ENCODE measurements at places on chromosomes 1 and 21. TPM values are rescaled to one million over a fixed set of nuclear protein-coding genes. Genes with fewer than 3 reads are reported as not detected.

OR2T11 gene
- not detected for total RNA-seq

DNA sequence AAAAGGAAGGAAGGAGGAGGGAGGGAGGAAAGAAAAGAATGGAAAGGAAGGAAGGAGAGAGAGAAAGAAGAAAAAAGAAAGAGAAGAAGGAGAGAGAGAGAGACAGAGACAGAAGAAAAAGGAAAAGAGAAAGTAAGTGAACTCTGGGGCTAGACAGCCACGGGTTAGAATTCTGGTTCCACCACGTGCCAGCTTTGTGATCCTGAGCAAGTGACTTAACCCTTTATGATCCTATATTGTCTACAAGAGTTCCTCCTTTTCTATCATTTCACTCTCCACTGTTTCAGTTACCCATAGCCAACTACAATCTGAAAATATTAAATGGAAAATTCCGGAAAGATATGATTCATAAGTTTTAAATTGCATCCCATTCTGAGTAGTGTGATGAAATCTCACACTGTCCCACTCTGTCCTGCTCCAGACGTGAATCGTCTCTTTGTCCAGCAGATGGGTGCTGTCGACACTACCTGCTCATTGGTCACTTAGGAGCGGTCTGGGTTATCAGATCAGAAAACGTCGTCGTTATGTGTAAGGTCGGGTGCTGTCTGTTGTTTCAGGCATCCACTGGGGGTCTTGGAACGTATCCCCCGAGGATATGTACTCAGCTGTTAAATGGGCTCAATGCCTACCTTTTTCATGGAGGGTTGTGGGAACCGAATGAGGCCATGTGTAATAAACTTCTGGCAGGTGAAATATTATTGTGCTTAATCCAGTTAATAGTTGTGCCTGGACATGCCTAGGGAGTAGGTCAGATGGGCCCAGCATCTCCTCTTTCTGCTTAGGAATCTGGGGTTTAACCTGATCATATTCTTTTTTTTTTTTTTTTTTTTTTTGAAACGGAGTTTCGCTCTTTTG, 19.1 kb downstream of the TMEM51 start:
- DNase-seq = no peak

DNA sequence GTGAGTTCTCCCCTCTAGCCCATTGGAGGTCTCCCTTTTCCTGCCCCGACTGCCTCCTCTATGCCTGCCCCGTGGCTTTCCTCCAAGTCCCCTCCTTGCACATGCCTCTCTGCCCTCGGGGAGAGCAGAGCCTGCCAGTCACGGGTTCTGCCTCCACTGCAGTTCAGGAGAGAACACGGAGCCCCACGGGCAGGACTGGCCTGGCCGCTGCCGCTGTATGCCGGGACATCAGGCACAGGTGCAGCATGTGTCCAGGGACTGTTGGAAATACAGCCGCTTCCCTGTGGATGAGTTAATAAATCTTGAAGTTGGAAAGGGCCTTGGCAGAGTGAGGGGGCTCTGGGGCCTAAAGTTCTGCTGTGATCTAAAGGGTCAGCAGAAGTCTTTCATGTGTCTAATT, 676.6 kb downstream of the MATN1 start:
- DNase-seq = no peak

- no peak for DNase-seq
These were observed 423.5 kb downstream of the CAMTA1 start for GRCh38 chr1:7208647-7209180.

DNA sequence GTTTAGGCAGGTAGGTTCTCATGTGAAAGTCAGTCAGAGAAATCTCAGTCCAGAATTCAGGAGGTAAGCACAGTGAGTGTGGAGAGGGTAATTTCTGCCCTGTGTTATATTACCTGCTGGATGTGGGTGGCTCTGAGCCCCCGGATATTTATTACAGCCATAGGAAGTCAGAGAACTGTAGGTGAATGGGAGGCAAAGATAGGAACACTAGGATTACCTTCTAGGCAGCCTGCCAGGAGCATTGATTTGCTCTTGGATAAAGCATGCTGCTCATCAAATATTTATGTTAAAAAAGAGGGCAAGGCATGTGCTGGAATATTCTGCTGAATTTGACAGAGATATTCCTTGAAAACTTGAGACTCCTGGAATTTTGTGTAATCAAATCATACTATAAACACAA, 8.5 kb downstream of the GNG12 start:
- no peak for DNase-seq

- DNase-seq = no peak
These were observed 954 bp downstream of the RSBN1 start for GRCh38 chr1:113811156-113811887.

DNA sequence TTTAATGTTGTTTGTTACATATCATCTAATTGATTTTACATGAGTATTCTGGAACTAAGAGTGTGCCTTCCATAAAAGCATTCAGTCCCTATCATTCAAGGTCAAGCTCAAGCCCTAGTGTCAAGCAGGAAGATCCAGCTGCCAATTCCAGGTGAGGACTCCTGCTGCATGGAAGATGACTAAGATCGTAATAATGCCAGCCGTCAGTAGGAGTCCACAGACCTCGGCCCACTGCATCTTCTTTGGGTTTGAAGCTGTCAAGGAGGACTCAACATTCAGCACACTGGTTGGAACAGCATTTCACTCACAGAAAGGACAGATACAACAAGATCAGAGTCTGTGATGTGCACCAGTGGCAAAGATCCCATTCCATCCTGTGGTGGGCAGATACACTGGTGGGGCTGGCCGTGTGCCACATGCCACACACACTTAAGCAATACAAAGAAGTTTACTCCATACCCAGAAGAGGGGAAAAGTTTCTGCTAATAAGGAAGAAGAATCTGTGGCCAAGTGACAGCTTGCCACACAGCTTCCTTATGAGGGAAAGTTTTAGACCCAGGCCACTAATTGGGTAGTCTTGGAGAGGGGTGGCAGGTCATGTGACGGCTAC, 160.4 kb downstream of the PIK3R3 start:
- no peak for DNase-seq

DNA sequence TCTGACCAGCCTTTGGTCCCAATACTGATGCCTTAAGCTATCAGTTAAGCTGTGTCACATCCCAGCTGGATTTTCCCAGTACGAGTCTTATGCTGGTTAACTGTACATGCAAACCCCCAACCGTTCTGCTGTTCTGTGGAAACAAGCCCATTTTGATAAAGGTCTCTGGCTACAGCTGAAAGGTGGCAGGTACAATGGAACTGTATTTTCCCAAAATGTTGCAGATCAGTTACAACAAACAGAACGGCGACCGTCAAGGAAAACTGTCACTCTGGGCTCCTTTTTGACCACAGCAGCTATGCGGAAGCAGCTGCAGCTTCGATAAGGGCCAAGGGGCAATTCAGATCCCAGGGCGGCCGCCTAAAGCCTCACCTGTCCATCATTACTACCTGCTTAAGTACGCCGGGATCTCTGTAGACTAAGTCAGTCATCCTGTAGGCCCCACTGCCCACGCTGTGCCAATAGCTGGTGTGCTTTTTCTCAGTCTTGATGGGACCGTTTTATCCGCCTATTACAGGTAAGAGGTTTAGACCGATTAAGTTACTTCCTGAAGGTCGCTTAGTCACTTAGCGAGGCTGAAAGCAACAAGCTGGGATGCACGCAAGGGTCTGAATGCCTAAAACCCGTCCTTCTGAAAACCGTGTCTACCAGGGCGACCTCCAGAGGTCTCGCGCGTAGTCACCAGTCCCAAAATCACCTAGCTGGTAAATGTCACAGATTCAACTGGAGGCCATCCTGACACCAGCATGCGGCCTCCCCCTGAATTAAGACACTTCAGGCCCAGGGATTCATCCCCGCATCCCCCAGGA, 11.1 kb upstream of the RAB42 start:
- no peak for DNase-seq

GRCh38 chr1:212964102-212964501, 13.8 kb downstream of the VASH2 start:
- no peak for DNase-seq

Data from uterus (tissue), 4 donors.